ENCODE measurements at places on chromosomes 16 and 17.

DNA sequence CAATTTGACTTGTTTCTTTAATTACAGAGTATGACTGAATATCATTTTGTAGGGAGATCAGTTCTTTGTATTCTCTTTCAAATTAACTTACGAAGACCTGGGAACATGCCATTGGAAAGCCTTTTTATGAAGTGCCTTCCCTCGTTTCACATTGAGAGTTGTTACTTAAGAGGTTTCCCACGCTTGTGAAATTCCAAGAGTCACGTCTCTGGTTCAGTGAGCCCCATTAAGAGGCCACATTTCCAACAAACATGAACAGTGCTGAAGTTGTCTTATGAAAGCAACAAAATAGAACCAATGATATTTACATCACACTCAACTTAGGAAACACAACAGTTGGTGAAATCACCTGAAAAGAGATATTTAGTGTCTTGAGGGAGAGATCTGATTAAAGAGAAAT lies 334.1 kb downstream of the TOX3 start:
- DNase-seq: no peak

DNA sequence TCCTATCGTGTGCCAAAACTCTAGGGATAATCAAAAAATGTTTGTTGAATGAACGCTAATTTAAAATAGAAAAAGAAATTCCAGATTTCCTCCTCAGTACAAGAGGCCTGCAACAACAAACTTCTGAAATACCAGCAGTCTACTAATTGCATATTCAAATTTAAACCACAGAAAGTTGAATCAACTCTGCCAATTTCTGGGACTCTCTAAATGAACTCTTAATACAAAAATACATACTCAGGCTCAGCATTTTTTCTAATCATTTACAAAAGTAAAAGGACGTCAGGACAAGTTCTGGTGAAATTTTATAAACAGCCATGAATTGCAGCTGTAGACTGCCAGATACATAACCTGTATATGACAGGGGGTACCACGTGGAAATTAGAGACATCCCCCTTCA lies 49.0 kb downstream of the KANSL1 start:
- no peak for DNase-seq

DNA sequence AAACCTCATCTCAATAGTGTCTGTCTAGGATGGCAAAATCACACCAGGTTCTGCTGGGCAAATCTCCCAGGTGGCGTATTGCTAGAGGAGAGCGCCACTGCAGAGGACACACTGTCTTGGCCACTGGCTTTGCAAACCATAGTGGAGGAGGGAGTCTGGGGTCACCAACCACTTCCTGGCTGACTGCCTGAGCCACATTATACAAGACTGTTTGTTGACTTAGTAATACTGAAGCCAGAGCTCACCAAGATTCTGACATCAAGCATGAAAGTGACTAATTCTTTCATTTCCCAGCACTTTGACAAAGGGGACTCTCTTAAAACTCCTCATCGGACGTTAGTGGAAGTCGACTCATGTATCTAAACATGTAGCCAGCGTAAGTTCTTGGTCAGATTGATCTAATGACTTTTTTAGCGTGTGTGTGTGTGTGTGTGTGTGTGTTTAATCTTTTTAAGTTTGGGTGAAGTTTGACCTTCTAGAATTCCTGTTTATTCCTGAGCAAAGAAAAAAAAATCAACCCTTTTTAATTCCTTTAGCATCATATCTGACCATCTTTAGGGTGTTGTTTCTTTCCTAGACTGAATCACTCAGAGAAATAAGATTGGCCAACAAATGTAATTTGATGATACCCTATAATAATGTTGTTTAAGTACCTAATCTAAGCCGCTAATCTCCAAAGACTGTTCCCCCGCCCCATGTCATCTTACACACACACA lies 13.7 kb downstream of the PITPNC1 start:
- no peak for DNase-seq

DNA sequence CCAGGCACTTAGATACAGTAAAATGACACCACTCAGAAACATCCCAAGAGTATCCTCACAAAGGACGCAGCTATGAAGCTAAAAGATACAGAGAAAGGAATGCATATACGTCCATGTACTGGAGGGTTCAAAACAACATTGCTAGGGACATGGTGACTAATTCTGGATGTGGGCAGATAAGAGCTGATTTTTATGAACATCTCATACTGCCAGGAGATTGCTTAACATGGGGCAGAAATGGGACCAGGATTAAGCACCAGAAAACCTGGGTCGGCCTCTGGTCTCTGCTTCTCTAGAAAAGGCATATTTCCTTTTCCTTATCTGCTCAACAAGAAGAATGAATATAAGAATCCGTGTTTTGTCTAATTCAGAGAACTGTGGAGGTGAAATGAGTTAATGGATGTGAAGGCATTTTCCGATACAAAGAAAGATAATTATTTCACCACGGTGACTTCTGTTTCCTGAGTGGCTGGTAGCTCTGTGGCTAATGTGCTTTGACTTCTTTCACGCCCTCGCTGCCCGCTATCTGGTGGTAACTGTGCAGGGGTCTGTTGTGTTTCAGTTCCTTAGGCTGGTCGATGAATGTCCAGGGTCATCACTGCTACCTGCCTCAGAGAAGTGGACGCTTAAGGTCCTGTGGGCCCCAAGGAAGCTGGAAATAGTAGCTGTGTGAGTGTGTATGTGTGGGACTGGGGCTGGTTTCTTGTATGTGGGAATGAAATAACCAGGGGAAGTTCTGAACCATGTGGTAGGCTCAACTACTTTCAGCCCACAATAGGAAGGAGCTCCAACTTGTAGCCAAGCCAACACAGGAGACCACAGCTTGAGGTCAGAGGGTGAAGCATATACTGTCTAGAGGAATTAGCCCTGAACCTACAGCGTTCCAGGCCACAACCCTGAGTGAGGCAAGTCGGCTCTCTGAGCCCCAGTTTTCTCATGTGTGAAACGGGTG lies 15.8 kb upstream of the CCL5 start:
- no peak for DNase-seq

- no peak for DNase-seq
Observed at GRCh38 chr17:78114831-78115723, 13.5 kb downstream of the TMC6 start.

DNA sequence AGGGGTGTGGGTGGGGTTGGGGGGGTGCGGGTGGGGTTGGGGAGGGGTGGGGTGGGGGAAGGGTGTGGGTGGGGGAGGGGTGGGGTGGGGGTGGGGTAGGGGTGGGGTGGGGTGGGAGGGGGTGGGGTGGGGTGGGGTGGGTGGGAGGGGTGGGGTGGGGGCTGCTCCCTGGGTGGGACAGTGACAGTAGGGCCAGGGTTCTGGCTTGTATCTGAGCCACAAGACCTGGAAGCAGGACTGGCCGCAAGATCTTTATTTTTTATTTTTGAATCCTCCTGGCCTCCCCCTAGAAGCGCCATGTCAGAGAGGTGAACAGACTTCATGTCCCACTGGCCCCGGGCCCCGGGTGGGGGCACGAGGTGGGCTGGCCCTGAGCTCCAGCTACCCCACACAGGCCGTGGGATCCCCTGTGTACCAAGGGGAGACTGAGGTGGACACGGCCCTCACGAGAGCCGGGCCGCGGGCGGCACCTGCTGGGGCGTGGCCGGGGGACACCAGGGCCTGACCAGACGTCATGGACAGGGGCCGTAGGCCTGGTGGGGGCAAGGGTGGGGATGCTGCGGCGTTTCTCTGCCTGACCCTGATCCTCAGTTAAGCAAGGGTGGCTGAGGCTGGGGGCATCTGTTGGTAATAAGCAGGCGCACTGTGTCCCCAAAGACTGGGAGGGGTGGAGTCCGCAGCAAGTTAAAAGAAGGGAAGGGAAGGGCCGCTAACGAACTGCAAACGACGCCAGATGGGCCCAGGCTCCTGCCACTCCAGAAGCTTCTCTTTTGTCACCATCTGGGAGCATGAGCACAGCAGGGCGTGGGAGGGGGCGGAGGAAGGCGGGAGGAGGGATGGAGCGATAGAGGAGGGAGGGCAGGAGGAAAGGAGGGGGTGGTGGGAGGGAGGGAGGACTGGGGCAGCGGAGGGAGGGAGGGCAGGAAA lies 22.3 kb upstream of the PABPN1L start:
- peak; percentile 79 for DNase-seq

GRCh38 chr17:81090361-81091136 lies 55.6 kb downstream of the BAIAP2 start:
- no peak for DNase-seq

DNA sequence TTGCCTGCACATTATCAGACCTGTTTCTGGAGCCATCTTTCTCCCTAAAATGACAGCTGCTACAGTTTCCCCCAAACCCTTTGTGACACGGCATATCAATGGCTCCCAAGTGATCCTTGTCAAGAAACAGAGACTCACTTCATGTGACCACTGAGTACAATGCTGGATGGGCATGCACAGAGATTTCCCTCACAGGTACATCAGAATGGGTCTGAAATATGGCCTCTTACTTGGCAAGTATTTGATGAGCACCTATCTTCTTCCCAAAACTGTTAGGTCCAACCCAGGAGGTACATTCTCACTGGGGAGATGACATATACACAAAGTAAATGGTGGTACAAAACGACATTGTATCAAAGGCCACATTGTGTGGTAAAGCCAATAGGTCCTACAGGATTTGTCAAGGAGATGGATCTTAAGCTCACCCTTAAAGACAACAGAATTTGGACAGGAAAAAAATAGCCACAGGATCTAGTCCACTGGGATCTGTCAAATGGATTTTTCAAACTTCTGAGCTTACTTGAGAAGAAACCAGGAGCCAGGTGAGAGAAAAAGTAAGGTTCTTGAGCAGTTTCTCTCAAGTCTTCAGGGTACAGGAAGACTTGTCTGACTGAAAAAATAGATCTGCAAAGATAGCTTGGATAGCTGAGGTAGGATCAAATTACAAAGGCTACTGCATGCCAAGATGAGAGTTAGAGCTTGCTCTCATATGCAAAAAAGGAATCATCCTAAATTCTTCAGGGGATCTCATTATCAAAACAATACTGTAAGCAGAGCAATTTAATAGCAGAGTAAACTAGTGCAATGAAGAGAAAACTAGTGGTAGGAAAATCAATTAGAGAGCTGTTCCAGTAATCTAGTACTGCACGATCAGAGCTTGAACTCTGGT lies 28.8 kb downstream of the RNF43 start:
- no peak for DNase-seq

DNA sequence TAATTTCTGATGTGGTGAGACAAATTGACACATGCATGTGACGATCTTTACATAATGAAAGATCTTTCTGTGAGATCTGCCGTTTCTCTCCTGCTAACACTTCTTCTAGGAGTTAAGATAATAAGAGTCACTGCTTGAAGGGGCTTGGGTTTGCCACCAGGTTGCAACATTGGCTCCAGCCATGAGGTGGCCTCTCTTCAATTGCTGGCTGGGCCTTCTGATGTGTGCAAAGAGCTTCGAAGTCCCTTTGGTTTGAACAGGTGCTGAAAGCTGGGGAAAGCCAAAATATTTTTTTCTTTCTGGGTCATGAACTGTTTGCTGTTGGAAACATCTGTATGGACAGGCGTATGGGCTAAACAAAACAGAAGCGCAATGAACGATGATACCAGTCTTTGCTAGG lies 204.1 kb upstream of the SALL1 start:
- no peak for DNase-seq

- DNase-seq: no peak
Observed at GRCh38 chr16:1707193-1707790, 1.3 kb downstream of the MAPK8IP3 start.

DNA sequence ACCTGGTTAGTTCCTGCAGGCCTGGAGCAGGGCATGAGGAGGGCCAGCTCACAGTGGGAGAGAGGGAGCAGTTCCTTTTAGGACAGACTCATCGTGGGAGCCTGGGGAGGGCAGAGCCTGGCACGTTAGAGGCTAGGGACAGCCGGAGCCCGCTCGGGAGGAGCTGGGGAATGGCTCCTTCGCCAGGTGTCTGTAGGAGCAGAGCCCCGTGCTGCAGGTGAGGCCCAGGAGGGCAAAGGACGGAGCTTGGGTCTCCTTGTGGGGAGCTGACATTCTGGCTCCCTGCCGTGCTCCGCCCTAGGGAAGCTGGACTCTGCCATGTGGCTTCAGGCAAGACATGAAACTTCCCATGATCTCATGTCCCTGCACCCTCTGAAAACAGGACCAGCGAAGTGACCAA lies 18.7 kb upstream of the MTSS2 start:
- DNase-seq: no peak

GRCh38 chr16:22360963-22361659 lies 13.3 kb downstream of the CDR2 start:
- no peak for DNase-seq

GRCh38 chr16:16050106-16050505 lies 100.7 kb downstream of the ABCC1 start:
- DNase-seq: no peak

DNA sequence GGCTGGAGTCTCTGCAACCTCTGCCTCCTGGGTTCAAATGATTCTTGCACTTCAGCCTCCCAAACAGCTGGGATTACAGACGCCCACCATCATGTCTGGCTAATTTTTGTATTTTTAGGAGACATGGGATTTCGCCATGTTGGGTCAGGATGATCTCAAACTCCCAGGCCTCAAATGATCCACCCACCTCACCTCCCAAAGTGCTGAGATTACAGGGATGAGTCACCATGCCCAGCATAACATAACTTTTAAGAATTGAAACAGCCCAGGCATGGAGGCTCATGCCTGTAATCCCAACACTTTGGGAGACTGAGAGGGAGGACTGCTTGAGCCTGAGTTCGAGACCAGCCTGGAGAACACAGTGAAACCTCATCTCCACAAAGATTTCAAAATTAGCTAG lies 2.5 kb downstream of the RSL1D1 start:
- no peak for DNase-seq

DNA sequence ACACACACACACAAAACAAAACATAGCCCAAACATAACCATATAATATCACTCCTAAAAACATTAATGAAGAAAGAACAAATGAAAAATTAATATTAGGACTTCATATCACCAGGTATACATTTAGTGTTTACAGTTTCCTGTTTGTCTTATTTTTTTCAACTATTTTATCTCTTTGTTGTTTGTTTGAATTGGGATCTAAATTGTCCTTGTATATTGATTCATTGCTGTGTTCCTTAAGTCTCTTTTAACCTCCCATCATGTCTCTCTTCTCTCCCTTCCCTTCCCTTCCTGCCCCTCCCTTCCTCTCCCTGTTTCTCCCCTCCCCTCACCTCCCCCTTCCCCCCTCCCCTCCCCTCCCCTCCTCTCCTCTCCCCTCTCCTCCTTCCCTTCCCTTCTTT lies 23.8 kb upstream of the CBLN1 start:
- no peak for DNase-seq

DNA sequence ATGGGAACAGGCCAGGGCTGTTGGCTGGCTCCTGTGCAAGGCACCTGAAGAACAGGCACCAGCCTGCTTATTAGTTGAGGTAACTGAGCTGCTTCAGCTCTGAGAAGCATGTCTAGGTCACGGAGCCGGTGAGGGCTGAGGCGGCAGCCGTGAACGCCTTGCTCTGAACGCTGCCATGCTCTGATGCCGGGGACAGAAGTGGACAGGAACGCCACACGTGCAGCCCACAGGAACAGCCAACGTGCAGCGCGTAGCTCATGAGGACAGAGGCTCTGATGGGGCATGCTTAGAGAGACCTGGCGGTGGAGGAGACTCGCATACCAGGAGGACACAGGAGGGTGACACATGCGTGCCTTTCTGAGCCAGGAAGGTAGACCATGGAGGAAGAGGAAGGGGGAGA lies 25.6 kb downstream of the USP22 start:
- no peak for DNase-seq

All from D341Med (cell line).